ENCODE measurements at places on chromosomes 3 and 15.

GRCh38 chr3:50658416-50658815 lies 16.3 kb upstream of the DOCK3 start:
- no peak for DNase-seq

DNA sequence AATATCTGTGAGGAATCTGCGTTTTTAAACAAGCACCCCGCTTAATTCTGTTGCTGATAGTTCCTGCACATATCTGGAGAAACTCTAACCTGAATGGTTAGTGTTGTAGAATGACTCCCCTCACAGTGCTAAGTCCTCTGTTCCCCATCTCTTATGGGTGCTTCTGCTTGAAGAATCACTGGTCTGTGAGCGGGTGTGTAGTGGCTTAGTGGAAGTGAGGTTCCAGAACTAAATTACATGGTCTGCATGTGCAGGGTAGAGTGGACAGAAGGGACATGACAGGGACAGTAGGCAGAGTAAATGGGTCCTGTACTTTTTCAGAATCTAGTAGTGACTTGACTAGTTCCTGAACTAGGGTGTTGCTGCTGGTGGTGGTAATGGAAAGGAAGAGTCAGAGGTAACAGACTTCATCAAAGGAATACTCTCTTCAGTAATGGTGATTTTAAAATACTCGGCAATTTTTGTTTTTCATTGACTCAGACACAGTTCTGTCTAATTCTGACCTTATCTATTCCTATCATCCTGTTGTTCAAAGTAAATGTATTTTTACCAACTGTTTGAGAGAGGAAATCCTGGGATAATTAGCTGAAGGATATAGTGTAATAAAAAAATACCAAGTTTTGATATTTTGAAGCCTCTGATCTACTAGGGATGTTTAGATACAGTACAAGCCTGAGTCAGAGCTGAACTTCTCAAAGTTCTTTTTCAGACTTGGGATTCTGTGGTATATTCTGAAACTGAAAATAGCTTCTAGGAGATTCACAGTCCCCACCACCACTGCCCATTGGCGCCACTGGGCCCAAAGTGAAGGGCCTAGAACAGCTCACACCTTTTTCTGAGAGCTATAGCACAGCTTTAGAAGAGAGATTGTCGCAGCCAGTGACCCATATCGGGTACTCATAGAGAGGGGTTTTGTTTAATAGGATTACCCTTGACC lies 55.5 kb downstream of the FNDC3B start:
- DNase-seq = peak; percentile 25

GRCh38 chr3:41159588-41160189 lies 39.6 kb upstream of the CTNNB1 start:
- DNase-seq = no peak

DNA sequence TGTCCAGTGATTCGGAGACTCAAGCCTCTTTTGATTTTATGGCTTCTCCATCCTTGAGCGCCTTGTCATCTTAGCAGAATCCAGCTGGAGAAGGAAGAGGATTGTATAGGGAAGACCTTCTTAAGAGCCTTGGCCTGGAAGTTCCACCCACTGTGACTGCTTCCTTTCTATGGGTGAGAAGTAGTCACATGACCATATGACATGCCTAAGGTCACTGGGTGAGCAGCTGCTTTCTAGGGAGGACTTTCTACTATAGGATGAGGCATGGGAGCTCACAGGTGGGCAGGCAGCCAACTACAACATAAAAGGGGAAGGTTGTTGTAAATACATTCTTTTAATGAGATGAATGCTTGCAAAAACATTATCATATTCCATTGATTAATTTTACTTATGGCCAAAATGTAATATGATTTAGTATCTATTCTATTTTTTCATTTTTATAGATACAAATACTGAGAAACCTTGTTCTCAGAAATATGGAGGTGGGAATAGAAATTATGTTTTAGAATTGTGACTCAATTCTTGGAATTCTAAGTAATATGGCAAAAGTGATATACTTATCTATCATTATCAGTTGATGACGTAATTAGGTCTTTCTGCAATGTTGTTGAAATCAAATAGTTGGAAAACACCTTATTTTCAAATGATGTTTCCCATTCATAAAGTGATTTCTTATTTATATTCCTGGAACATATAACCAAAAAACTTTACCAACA lies 53.6 kb upstream of the MINAR1 start:
- DNase-seq = no peak

DNA sequence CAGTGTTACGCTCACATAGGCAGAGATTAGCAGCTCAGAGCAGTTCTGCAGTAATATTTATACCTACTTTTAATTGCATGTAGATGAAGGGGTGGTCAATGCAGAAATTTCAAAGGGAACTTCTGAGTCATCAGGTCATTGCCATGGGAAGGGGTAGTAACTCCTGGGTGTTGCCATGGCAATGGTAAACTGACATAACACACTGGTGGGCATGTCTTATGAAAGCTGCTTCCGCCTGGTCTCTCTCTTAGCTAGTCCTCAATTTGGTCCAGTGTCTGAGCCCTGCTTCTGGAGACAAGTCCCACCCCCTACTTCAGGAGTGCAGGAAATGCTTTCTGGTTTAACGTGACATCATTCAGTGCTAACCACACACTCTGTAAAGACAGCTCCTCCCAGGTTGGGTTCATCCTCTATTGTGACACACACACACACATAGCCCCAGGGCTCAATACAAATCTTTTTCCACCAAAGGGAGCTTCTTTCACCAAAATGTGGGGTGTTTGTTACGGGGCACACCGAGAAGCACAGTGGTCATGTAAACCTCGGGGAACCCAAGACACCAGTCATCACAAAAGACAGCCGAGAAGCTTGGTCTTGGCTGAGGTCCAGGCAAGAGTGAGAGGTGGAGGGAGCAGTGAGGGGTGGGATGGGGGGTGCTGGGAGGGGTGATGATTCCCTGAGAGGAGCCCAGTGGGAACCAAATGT lies 74.5 kb downstream of the TLE3 start:
- DNase-seq = peak; percentile 88

GRCh38 chr3:171649267-171649666 lies 161.0 kb downstream of the PLD1 start:
- DNase-seq = no peak

DNA sequence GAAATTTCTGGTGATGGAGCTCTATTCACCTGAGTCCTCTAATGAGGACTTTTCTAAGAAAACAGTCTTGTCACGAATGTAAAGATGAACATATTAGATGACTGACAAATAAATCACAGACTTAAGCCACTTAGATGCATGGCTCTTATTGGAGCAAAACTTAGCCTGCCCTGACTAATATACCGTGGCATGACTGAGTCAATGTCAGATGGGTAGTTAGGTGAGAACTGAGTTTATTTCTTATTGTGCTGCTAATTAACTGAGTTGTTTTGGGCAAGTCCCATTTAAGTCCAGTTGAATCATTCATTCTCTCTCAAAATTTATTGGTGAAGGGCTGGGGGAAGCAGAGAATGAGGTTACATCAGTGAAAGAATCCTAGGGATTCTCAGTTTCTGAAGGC lies 459.8 kb downstream of the MCTP2 start:
- DNase-seq = no peak

- DNase-seq = no peak
These were observed 69.8 kb downstream of the TIGIT start for GRCh38 chr3:114363554-114364202.
